ENCODE measurements at places on chromosomes 11 and 22.

GRCh38 chr11:94528551-94528950 is 15.2 kb upstream of the FUT4 start:
- no peak for DNase-seq

DNA sequence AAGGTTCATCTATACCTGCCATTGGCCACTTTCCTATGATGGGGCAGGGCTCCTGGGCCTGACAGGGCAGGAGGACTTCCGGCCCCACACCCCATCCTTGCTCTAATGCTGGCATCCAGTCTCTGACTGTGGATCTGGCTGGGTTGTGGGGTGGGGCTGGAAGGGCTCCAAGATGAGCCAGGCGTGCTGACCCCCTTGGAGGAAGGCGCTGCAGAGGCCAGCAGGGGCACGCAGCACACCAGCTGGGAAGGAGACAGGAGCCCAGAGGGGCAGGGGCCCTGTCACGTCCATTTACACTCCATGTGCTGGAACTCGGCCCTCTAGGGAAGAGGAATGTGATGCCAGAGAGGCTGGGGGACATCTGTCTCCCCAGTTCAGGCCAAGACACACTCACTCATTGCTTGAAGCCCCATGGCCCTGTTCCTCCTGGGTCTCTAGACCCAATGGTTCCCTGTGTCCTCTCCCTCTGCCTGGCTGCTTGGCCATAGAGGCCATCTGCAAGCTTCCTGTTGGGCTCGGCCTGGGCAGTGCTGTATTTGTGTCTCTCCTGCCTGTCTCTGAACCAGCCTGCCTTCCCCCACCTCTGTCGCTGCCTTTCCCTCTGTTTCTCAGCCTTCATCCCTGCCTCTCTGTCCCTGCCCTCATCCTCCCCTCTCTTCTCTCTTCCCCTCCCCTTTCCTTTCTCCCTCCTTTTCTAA is 67.5 kb upstream of the NECTIN1 start:
- DNase-seq: no peak

- no peak for DNase-seq
Observed at GRCh38 chr11:1642288-1643145, 12.9 kb downstream of the KRTAP5-5 start.

DNA sequence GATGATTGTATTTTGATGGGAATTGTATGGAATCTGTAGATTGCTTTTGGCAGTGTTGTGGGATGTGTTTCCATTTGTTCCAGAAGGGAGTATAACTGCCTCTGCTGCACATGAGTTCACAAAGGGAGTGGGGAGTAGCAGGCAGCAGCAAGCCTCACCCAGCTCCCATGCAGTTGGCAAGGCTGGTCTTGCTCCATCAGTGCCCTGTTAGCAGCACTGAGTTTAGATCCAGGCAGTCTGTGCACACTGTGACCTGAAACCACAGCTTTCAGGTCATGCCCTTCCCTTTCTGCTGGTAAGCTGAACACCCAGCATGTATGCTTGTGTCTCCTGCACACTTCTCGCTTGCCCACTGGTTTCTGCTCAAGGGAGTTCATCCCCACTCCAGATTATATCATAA is 3.7 kb upstream of the NUCB2 start:
- DNase-seq: no peak

- no peak for DNase-seq
Observed at GRCh38 chr22:47342446-47342845, 580.0 kb downstream of the TBC1D22A start.

DNA sequence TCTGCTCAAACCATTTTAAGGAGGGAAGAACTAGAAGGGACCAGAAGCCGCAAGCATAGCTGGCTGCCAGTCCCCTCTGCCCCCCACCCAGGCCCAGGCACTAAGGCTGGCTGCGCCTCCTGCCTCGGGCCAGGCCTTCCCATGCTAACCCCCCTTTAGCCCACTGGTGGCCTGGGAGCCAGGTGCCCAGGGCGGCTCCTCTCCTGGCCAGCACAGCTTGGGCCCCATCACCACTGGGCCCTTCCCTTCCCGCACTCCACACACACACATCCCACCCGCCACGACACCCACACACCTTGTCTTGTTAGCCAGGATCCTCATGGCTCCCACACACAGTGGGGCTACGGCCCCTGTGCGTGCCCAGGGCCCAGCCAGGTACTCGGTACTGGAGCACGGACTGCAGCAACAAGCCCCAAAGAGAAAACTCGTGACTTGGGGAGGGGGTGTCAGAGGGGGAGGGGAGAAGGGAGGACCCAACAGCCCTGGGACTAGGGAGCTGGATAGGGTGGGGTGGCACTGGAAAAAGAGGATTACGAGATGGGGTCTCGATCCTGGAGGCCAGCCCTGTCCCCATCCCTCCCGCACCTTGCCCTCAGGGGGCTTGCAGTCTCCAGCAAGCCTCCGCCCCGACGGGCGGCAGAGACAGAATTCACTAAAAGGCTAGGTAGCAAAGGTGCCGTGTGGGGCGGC is 16.0 kb downstream of the BCL9L start:
- no peak for DNase-seq

DNA sequence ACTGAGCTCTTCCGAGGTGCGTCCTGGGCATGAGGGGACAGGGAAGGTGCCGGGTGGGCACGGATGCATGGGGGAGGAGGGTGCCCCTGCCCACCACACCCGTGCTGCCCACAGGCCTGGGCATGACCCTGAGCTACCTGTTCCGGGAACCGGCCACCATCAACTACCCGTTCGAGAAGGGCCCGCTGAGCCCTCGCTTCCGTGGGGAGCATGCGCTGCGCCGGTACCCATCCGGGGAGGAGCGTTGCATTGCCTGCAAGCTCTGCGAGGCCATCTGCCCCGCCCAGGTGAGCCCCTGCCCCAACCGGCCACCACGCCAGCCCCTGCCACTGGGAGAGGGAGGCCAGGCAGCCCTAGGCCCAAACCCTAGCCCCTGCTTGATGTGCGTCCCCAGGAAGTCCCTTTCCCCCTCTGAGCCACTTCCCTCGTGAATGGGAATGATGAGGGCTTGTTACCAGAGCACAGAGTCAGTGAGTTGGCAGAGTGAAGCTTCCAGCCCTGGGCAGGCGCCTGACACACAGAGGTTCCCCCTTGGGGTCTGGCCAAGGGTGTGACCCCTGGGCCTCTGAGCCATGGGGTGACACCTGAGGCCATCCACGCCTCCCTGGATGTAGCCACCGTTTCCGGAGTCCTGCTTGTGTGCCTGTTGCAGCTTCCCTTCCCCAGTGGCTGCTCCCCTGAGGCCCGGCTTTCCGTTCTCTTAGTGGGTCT is 2.7 kb downstream of the NDUFS8 start:
- no peak for DNase-seq

GRCh38 chr11:31641477-31642062 is 132.0 kb downstream of the ELP4 start:
- DNase-seq: no peak

- DNase-seq: no peak
Observed at GRCh38 chr11:35115688-35116030, 23.3 kb upstream of the CD44 start.

GRCh38 chr22:29306835-29307595 is 565 bp downstream of the GAS2L1 start:
- DNase-seq: peak; percentile 79

DNA sequence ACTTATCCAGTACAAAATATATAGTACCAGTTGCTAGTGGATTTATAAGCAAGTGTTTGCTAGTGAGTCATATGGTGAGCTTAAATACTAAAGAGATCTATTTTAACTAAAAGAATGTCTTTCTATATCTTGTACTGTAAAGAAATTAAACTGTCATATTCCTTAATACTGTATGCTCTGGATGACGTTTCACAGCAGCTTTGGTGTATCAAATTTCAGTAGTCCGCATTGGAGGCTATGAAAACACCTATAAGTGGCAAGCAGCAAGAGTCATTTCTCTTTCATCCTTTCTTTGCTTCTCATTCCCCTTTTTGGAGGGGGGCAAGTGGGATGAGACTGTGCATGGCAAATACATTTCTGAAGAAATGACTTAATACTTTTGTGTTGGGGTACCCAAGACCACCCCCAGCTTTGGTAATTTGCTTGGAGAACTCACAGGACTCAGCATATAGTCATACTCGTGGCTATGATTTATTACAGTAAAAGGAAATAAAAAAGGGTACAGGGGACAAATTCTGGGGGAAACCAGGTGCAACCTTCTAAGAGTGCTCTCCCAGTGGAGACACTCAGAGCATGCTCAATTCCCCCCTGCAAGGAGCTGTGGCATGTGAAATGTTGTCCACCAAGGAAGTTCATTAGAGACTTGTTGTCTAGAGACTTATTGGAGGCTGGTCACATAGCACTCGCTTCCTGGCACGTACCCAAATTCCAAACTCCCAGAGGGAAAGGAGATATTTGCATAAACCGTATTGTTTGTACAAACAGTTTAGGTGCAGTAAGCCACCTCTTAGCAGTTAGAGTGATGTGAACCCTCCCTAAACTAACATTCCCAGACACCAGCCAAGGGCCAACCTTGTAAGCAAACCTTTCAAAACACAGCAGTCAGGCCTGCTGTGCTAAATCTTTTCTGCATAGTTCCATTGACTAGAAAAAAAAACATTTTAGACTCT is 210.8 kb downstream of the PGR start:
- DNase-seq: no peak

GRCh38 chr11:92455210-92455790 is 230.7 kb downstream of the FAT3 start:
- DNase-seq: no peak

- no peak for DNase-seq
Observed at GRCh38 chr11:12666915-12667314, 7.3 kb upstream of the TEAD1 start.

- DNase-seq: no peak
Observed at GRCh38 chr11:29187215-29187614, 829.6 kb downstream of the KCNA4 start.
